ENCODE measurements at places on chromosomes 5 and 9.

GRCh38 chr5:59198832-59199231 is 616.0 kb downstream of the RAB3C start:
- no peak for DNase-seq

- no peak for DNase-seq
These were observed 26.2 kb upstream of the ARSB start for GRCh38 chr5:79011219-79011836.

DNA sequence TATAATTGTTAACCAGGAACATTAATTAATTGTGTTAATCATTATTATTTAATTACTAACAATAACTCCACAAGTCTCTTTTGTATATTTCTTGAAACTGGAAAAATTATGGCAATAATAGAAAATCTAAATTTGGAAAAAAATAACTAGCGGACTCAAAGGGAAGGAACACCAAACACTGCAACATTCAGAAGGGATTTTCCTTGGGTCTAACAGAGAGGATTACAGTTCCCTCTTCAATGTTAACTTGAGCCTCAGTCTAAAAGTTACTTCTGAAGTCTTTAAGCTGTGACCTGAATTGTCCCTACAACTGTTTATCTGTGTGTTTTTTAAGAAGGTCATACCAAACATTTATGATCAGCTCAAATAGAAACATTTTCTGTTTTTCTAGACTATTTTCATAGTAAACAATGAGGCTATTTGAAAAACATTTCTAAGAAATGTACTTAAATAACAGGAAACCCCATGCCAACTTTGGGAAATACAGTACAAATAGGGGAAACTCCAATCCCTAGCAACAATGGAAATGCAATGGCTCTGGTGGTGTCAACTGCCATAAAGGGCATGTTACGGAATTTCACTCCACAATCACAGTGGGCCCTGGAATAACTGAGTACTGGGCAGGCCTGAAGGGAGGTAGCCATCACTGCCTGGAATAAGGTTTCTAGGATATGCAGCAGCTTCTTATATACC is 61.2 kb downstream of the MCTP1 start:
- DNase-seq = no peak

DNA sequence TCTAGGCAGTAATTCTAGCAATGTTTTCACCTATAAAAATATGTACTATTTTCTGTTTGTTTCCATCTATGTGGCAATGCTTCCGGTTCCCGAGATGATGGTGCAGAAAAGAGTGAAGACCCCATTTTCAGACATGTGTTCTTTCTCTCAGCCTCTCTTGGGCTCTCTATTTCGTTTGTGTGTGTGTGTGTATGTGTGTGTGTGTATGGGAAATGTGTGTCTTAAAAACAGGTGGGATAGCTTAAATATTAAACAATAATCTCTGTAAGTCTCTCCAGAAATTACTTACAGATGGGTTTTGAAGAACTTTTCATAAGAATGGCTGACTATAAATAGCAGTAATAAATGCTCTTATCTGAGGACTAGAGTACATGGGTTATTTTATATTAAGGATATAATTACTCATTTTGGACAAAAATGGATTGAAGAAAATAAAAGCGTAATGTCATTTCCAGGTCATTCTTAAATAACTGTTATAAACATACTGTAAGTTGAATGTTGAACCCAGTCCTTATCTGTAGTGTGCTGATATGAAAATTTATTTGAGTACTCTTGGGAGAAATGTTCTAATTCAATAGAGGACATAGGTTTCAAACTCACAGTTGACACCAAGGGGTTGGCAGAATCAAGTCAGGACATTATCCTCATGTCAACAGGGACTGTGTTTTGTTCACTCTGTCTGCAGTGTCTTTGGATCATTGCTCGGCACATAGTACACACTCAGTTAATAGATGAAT is 31.1 kb downstream of the PCSK5 start:
- DNase-seq = no peak

DNA sequence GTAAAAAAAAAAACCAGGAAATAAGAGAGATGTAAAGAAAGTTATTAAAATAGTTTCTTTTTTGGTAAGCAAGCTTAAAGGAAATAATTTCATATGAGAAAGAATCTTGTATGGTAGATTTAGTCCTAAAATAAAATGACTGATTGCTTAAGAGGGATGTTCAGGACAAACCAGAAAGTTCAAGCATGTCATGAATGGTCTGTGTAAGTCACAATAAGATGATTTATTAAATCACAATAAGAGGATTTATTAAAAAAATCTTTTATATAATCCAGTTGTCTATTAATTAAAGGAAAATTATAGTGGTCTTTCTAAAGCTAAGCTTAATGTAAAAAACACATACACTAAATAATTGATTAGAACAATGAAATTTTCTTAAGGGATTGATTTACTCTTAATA is 91.8 kb upstream of the OR13F1 start:
- DNase-seq = no peak

DNA sequence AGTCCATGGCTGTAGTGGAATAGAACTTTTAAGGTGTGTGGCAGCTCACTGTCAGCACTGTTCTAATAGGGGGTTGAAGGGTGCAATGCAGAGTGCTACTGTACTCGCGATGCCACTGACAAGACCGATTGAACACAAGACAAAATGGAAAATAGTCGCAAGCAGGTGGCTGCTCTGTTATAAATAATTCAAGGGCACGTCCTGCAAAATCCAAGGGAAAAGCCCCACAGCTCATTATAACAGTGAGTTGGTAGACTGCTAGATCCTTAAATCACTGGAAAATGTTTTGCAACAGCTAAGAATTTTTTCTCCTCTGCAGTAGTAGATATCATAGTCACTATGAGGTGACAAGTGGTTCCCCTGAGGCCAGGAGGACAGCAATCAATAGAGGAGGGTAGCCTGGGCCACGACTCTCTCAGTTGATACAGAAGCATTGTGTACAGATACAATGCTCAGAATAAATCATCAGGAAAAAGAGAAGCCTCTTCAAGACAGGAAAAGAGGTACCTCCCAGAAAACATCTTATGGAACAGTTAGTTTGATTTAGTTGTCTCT is 926.3 kb downstream of the TLE4 start:
- DNase-seq = no peak

DNA sequence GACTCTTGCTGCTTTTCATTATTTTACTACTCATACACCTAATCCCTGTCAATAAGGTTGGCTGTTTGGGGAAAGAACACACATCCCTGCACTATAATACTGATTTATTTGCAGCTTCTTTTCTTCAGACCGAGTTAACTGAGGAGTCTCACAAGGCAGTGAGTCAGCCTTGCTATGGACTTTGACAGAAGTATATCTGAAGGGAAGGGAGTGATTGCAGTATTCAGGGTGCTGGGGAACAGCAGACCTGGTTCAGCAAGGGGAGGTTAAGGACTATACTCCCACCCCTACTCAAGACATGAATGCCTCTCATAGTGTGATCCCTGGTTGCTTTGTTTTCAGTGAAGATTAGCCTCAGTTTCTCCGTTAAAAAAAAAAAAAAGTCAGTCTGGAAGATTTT is 99.8 kb downstream of the TLE4 start:
- no peak for DNase-seq

Data from stimulated activated CD8-positive, alpha-beta memory T cell treated with anti-CD3 and anti-CD28 coated beads, Interleukin-2, amount 100 ng/mL, for 1 hour (primary cell).